Thyroid gland (tissue), 4 donors: ENCODE measurements at places on chromosomes 4 and X. TPM values are rescaled to one million over a fixed set of nuclear protein-coding genes. Genes with fewer than 3 reads are reported as not detected.

GRCh38 chr4:18859468-18859867 is 837.9 kb upstream of the LCORL start:
- no peak for DNase-seq

DNA sequence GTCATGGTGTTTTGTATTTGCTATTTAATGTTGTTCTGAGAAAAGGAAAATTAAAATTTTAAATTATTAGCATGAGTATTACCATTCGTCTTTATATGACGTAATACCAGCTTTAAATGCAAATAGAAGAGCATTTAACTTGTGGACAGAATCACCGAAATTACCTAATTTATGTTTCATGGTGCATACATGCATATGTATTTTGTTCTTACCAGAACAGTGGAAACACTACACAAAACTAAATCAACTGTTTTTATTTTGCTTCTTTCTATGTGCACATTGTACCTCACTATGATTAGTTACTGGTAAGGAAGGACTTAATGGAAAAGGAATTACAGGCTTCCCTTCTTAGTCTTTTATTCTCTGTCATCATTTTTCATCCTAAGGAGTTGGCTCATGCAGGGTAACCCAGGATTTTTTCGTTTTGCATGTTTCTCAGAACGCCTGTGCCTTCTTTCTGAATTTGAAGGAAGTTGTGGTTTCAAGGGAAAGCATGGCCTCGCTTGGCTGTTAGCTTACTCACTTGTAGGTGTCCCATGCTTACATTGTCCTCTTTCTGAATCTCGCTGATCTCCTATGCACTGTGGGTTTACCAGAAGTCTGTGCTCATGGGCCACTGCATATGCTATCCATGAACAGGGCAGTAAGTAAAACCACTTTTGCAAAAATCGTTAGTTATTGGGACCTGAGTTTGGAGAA is 300.0 kb upstream of the PUDP start:
- no peak for DNase-seq

GRCh38 chrX:63250253-63250868 is 100.8 kb downstream of the SPIN4 start:
- peak; percentile 24 for DNase-seq

GRCh38 chr4:100525686-100526085 is 7.9 kb upstream of the EMCN start:
- DNase-seq, result no peak

DNA sequence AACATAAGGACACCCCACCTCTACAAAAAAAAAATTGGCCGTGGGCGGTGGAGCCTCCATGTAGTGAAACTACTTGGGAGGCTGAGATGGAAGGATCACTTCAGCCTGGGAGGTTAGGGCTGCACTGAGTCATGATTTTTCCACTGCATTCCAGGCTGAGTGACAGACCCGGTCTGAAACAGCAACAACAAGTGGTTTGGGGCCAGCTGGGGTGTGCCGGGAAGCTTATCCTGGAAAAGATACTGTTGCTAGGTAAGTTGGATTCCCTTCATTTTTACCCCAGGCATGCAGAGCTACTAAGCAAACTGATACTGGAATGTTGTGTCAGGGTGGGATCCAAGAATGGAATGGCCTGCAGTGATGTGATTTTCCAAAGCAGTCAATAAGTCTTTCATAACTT is 57.0 kb downstream of the XAGE2 start:
- no peak for DNase-seq

GRCh38 chr4:152620915-152621314 is 58.9 kb downstream of the TMEM154 start:
- DNase-seq, result no peak

- no peak for DNase-seq
Observed at GRCh38 chrX:13901354-13901753, 84.5 kb upstream of the GPM6B start.

The GSPT2 gene
- total RNA-seq, result 7.9 TPM

The EXOC1L gene
- not detected for total RNA-seq
